GM18507 (cell line): ENCODE measurements at places on chromosomes 11 and 22.
A peak's percentile ranks its signal among the peaks of the same experiment; 100 is the strongest.

DNA sequence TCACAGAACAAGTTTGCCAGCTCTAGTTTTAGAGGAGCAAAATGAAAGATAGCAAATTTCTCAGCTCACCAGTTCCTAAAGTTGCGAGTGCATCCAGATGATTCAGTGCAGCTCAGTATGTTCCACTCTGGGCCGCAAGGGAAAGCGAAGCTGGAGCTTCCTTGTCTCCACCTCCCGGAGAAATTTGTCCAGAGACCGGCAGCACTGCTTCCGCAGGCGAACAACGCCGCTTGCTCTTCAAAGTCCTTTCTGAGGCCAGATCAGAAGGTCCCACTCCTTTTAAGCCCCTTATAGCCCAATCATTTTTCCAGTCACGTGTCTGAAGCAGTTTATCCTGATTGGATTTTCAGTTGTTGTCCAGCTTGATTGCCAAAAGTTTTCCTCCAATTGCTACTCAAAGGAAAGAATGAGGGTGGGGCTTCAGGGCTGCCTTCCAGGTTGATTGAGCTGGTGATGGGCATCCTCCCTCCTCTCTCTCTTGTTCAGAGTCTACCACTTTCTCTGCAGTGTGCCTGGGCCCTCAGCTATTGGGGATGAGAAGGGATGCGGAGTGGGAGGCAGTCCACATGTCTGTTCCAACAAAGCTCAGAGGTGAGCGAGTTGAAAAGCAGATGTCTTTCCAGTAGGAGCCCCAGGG is at the start of gene ZNF280A:
Gene ZNF280A, minus strand, starts transcription at position 251 of the 637 bp plus-strand sequence. CDS start 4,640 bp downstream, outside the sequence.
- DNase-seq: no peak

DNA sequence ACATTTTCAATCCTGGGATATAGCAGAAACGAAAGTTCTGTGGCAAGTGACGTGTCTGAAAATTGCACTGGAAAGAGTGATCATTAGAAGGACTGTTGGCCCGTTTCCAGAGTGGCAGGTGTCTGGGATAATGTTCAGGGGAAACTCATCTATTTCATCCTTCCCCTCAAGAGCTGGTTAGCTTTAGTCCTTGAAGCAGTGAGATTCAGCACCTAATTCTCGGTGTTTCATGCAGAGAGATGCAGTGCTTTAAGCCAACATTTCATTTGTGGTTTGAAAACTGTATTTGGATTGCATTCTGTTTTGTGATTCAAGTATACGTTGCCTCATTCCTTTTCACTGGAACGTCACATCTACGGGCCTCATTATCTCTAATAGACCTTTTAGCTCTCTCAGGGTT is 205.0 kb upstream of the RAG2 start:
- DNase-seq: no peak

GRCh38 chr11:85062659-85063058 is 564.5 kb downstream of the DLG2 start:
- DNase-seq: peak; percentile 0

DNA sequence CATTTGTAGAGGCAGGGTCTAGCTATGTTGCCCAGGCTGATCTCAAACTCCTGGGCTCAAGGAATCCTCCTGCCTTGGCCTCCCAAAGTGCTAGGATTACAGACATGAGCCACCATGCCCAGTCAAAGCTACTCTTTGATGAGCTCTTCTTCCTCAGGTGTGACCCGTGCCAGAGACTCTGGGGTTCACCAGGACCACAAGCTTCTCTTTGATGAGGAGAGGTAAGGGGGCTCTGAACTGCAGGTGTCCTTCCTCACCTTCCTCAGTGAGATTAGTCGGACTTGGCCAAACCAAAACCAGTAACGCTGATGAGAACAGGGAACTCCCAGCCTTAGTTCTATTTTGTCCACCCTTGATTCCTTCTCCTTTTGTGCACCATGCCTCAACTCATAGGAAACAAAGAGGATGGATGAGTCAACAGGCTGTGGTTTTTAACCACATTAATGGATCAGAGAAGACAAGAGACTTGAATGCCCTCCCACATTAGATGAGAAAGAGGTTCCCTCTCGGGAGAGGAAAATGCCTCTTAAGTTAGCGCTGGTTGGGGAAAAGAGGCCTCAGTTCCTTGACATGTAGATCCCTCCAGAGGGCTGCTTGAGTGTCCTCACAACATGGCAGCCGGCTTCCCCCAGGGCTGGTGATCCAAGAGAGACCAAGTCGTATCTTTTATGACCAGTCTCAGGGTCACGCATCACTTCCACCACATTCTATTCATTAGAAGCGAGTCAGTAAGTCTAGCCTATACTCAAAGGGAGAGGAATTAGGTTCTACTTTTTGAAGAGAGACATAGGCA is 25.7 kb upstream of the CTR9 start:
- no peak for DNase-seq

- DNase-seq: peak; percentile 81
Observed at GRCh38 chr11:64241241-64241490, 271 bp downstream of the FKBP2 start.

DNA sequence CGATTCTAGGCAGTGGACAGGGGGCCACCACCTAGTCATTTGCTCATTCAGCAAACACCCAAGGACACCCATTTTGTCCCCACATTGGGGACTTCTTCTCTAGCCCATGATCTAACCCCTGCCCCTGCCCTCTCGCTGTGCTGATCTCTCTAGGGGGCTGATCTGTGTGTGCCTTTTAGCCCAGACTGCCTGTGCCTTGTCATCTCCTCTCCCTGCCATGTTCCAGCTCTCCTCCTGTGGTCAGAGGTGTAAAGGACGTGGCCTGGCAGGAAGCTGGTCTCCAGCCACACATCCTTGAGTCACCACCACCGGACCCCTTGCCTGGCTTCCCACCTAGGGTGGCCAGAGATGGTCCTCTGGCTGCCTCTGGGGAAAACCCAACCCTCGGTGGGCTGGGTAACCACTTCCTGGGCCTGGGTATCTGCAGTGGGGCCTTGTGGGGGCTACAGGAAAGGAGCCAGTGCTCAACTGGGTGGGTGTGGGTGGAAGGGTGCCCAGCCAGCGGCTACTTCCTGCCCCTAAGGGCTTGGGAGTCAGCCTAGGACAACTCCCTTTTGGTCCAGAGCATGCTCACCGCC is 1.3 kb downstream of the CTSW start:
- DNase-seq: no peak

GRCh38 chr11:95358511-95359340 is 127.7 kb upstream of the SESN3 start:
- DNase-seq: no peak

DNA sequence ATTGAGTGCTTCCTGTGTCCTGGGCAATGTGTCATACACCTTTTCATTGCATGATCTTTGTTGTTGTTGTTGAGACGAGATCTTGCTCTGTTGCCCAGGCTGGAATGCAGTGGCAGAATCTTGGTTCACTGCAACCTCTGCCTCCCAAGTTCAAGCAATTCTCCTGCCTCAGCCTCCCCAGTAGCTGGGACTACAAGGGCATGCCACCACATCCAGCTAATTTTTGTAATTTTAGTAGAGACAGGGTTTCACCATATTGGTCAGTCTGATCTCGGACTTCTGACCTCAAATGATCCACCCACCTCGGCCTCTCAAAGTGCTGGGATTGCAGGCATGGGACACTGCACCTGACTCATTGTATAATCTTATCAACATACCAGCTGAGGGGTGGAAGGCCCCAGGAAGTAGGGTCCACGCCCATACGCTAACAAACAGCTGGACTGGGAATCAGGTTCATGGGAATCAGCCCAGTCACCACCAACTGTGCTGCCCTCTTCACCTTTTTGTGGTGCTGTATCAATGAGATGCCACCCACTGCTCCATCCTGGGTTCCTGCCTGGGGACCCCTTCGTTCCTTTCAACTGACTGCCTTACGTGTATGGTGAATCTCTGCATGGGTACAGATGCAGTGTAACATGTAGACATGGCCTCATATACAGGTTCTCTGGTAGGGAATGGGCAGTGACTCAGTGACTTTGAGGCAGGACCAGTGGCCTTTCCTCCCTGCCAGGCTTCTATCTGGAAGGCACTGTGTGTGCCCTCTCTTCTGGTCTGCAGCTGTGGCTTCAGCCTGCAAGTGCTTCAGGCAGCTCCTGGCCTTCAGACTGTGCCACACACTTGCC is 32.5 kb upstream of the YWHAH start:
- no peak for DNase-seq

DNA sequence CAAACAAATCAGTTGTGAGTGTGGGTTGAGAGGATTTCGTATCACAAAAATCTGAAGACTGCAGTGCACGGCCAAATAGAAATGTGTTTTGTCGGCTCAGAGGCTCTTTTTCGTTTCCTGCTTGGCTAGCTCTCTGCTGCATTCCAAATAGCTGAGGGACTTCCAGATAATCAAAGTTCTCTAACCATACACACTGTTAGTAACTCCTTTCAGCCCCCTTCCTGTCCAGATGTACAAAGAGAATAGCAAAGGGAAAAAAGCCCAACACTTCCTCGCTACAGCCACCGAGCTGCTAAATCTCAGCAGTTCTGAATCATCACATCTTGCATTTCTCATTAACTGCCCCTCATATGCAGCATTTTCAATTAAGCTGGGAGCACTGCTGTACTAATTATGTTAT is 203.1 kb downstream of the TENM4 start:
- no peak for DNase-seq

- DNase-seq: no peak
Observed at GRCh38 chr22:45630436-45630835, 41.2 kb upstream of the ATXN10 start.

DNA sequence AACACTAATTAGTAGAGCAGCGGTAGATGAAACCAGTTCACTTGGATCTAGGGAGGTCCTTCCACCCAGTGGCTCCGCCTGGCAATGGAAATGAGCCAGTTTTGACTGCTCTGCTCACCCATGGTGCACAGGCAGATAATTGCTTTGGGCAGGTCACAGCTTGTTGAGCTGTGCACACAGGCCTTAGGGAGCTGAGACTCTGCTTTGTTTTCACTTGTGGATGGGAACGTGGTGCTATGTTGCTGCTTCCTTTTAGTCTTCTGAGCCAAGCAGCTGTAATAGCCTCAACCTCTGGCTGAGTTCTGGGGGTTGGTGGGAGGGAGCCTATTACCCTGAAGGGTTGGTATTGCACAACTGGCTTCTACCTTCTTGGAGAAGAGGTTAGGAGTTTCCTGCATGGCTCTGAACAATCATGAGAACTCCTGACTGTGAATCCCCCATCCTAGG is 262.3 kb upstream of the MTNR1B start:
- DNase-seq: no peak

- DNase-seq: no peak
Observed at GRCh38 chr11:47489395-47489755, 40.4 kb upstream of the RAPSN start.

GRCh38 chr11:60764879-60765278 is 8.2 kb downstream of the MS4A15 start:
- no peak for DNase-seq

GRCh38 chr11:93652161-93652597 is 9.3 kb upstream of the CEP295 start:
- DNase-seq: no peak

DNA sequence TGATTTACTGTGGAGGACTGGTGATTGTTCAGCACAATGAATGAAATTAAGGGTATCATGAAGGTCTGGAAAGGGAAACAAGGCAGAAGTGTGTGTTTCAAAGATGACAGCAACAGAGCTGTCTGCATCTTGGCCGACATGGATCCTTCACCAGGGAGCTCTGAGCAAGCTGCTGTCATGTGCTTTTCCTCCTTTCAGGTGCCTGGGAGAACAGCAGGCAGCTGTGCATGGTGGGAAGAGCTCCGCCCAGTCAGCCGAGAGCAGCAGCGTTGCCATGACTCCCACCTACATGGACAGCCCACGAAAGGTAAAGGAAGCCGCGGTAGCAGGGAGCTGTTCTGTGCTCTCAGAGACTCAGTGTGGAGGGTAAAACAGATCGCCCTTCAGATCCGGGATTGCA is 87.1 kb upstream of the YWHAH start:
- DNase-seq: no peak

DNA sequence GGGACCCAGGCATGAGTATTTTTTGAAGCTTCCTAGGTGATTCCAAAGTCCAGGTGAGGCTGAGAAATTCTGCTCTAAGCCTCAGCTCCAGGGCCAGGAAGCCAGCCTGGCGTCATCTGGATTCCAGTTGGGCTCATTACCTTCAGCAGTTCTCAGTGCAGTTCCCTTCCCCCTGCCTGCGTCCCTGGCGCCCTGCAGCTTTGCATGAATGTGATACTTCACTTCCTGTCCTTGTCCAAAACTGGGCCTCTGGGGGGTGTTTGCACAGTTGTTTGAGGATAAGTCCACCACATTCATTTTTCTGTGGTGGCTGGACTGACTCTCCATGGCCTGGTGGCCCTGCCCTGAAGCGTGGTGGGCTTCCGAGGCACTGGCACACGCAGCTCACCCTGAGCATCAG is 98.1 kb downstream of the TENM4 start:
- DNase-seq: no peak

DNA sequence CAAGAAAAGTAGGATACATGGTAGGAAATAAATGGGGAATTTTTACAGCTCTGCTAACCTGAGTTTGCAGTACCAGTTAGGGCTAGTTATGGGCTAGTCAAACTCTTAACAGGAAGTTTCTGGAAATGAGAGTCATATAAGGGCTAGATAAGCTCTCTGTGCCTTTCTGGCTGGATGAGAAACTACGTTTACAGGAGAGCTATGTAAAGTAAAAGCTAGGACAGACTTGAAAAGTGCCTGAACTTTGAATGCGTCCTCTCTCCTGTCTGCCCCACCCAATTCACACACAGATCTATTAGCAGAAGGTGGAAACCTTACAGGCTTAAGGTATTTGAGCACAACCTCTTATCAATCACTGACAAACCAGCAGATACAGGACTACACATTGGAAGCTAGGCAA is 167.1 kb downstream of the SNX19 start:
- no peak for DNase-seq

- DNase-seq: no peak
Observed at GRCh38 chr22:40189997-40190396, 12.3 kb downstream of the TNRC6B start.

- peak; percentile 77 for DNase-seq
Observed at GRCh38 chr11:62612366-62613290, at the start of the genes EML3 and ROM1. TSS of gene EML3 (minus strand) at chr11:62612775. CDS start at chr11:62612457, 318 bp downstream. TSS of gene ROM1 (plus strand) at chr11:62613257. CDS start at chr11:62613282, 25 bp downstream.

DNA sequence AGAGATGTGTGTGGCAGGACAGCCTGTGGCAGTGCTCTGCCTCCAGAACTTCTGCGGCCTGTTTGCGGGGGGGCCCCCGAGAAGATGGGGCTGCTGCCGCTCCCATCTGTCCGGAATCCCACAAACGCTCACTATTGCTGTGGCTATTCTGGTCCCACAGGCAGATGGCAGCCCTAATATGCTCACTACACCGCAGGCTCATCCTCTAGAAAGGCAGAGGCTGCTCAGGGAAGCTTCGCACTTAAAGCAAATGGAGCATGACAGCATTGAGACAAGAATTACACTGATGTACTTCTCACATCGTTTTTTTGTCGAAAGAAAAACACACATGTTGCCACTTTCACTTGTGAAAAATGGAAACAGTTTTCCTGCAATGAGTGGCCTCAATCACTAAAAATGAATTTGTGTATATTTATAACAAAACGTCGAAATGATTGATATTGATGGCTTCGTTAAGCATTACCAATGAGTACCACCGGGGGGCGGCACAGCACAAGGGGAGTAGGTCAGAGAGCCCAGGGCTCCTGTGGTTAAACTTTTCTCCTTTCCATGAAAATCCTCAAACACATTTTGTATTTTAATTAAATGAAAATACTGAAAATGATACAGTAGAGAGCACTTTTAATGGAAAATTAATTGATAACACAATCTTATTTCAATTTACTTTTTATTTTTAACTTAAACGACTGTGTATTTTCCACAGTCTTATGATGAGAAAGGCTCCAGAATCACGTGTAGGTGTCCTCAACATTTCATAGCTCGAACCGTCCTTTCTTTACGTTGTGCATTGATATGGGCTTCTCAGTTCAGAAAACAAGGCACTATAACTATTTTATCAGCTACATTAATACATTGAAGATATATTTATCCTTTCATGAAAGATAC is 69.1 kb downstream of the CTTN start:
- no peak for DNase-seq
